Iris pigment epithelial cell (primary cell): ENCODE measurements at places on chromosomes 5 and 9.

DNA sequence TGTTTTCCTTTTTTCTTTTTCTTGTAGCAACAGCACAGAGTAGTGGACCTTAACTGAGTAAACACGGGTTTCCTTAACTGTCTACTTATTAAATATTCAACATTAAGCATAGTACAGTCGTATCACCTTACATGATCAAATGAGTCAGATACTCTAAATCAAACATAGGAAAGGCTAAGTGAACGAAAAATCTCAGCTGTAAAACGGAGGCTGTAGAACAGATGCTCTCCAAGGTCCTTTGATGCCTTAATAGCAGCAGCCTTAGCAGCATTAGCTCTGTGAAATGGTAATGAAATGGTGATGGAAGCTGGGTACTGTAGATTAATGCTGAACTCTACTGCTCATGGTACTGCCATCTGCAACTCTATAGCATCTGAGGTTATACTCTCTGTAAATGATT is 1433.3 kb upstream of the C9orf72 start:
- DNase-seq, result no peak

DNA sequence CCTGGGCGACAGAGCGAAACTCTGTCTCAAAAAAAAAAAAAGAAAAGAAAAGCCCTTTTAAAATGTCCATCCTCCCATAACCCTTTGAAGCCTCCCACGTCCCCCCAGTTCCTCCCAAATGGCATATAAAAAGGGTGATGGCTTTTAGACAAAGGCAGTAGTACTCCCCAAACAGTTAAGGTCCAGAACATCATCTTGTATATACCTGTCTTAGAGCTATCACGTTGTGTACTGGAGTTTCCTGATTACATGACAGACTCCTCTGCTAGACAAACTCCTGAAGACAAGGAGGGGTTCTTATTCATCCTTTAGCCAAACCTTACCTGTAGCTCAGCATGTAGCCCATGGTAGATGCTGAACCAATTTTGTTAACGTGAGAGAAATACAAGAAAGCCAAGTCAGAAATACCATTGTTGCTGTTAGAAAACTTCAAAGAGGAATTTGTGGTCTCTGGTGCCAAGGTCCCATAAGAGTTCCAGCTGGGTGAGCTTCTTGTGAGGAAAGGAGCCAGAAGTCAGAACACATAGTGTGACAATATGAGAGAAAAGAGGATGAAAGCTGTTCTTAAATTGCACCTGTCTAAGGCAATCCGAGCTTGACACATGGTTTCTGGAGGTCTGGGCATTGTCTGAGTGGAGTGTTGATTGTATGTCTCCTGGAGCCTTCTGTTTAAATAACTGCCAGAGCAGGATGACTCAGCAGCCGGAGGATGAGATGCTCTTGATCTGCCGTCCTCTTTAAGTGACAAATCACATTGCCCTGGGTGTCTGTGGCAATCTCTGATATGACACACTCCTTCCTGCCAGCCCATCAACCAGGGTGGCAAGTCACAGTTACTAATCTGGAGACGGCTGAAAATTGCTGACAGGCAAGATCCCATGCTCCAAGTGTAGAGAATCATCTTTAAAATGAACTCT is 69.1 kb downstream of the ARRDC3 start:
- DNase-seq, result peak; percentile 96

DNA sequence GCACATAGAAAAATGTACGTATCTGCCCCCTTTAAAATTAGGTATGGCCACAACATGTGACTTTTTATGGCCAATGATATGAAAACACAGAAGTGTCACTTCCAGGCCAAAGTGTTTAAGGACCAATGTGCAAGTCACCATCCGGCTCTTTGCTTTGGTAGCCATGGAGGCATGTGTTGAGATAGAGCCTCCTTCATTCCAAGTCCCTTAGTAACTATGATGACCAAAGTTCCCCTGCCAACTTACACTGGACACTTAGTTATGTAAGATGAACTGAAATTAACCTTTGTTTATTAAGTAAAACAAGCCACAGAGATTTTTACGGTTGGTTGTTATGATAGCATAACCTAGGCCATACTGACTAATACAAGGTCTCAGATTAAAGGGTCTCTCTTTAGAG is 51.0 kb downstream of the FBN2 start:
- peak; percentile 61 for DNase-seq

DNA sequence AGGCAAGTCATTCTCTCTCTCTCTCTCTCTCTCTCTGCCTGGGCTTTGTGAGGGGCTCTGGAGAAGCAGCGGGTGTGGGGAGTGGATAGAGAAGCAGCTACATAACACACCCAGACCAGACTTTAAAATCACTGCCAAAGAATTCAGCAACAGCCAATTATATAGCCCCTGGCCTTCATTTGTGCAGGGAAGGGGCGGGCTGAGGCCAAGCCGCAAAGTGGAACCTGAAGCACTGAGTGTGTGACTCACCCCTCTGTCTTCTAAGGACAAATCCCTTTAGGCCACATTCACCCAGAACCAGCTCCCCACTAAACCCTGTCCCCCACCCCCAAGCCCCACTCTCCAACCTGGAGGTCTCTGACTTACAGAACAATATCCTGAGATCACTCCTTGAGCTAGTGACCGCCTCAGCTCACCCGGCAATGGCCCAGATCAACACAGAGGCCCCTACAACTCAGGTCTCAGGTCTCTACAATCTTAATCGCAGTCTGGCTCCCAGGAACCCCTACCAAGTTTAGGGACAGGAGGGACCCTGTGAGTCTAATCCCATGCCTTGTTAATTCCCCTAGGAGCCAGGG is 6.0 kb downstream of the B4GALT1 start:
- DNase-seq, result peak; percentile 99

GRCh38 chr9:1248743-1249142 is 198.6 kb downstream of the DMRT2 start:
- DNase-seq, result no peak

DNA sequence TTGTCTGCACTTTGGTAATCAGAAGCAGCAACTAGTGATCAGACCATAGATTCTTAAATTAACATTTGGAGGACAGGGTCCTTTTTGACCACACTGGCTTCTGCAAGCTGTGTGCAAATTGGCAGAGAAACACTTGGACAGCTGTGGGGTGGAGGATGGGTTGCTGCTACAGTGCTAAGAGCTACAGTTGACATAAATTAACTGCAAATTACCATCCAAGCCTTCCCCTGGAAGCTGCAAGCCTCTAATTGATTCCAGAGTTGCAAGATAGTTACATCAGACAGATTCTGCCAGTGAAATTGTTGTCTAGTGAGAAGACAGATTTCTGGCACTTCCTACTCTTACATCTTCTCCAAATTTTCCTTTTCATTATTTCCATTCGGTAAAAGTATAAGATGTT is 517.7 kb downstream of the DIRAS2 start:
- DNase-seq, result no peak

DNA sequence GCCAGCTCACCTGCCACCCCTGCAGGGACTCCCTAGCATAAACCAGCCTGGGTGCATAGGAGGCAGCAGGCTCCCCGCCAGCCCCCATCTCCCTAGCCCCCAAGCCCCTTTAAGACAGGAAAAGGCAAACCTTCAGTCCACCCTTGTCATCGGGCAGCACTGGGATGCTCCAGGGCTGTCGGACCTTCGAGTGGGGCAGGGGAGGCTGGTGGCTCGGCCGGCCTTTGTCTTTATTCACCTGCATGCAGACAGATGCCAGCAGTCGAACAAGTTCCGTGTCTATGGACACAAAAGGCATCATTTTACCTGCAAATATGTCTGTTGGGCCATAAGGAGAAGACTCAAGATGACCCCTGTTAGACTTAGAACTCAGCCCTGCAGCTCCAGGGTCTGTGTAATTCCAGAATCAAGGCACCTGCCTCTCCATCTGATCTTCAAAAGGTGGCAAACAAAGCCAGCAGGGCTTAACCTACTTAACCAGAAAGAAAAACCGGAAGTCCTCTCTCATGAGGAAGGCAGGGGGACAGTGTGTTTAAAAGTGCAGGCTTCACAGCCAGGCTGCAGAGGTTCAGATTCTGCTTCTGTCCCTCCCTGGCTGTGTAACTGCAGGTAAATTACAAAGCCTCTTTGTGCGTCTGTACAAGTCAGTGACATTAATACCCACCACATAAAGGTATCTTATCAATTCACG is 16.2 kb downstream of the ANKS6 start:
- DNase-seq, result no peak

GRCh38 chr9:12915366-12915954 is 140.6 kb downstream of the LURAP1L start:
- DNase-seq, result no peak

DNA sequence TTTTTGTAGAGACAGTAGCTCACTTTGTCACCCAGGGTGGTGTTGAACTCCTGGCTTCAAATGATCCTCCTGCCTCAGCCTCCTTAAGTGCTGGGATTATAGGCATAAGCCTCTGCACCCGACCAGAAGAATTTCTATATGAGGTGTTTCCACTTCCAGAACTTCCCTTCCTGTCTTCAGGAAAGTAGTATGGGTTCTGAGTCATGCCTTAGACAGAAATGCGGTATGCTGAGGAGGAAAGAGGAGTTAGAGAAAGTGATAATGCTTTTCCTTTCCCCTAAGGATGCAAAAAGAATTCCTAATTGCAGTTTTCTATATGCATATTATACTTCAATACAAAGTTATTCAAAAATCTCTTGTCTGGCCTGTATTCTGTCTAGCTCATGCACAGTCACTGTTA is 16.4 kb upstream of the ADAMTSL1 start:
- no peak for DNase-seq

GRCh38 chr5:32020271-32020670 is 153.8 kb downstream of the GOLPH3 start:
- no peak for DNase-seq

- no peak for DNase-seq
These were observed 138.9 kb downstream of the SPATA31D1 start for GRCh38 chr9:82127465-82127864.

DNA sequence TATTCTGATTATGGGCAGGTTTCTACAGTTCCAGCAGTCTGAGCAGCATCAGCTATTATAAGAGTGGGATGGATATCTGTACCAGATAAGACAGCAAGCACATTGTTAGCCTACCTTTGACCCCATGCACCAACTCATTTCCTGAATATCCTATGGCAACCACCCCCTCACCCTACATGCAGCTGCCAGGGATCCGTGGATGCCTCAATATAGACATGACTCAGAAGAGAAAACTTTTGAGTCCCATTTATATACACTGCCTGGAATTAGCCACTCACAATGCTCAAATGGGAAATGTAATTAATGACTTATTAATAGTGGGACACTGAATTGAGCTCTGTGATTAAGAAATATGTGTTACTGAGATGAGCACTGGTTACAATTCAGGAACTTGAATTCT is 124.4 kb downstream of the SSBP2 start:
- peak; percentile 89 for DNase-seq

GRCh38 chr5:146005723-146006122 is 69.3 kb downstream of the SH3RF2 start:
- DNase-seq, result no peak

DNA sequence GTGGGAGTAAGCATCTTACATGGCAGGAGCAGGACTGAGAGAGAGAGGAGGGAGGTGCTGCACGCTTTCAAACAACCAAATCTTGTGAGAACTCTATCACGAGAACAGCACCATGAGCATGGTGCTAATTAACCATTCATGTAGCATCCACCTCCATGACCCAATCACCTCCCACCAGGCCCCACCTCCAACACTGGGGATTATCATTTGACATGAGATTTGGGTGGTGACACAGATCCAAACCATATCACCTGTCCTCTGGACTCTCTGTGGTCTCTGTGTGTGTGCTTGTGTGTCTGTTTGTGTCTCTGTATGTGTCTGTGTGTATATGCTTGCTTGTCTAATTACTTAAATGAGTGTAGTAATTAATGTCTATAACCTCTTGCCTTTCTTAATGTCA is 31.1 kb downstream of the SEC61B start:
- DNase-seq, result no peak

DNA sequence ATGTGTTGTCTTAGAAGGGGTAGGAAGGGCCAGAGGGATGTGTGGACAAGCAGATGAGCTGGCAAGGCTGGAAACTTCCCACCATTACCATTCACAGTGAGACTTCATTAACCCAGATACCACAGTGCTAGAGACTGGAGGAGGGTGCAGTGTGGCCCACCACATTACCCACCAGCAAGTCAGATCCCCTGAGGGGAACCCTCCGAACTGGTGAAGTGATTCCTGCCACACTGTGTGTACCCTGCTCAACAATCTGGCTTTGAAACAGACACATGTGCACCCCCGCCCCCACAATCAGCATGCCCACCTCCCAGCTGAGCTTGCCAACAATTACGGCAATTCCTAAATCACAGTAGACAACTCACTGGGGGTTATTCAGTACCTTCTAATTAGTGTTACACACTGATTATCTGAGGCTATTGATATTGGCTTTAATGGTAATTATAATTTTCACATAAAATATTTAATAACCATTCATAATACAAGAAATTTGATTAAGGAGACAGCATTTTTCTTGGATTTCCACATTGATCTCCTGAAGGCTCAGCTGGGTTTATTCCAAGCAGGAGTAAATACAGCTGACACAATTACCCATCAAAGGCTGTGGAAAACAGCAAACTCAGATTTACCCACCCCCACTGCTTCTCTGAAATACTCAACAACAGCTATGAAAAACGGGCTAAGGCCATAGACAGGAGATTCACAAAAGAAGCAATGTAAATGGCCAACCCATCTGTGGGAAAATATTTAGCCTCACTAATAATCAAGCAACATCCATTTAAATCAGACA is 169.3 kb upstream of the FSTL4 start:
- no peak for DNase-seq

- DNase-seq, result no peak
These were observed 44.1 kb upstream of the STXBP1 start for GRCh38 chr9:127567730-127568617.

- peak; percentile 47 for DNase-seq
These were observed 831 bp downstream of the KLHL3 start for GRCh38 chr5:137734962-137735554.

GRCh38 chr9:93260263-93261066 is 76.5 kb downstream of the WNK2 start:
- DNase-seq, result no peak

GRCh38 chr5:148810823-148811222 is 15.6 kb upstream of the ADRB2 start:
- DNase-seq, result no peak

GRCh38 chr9:89801742-89802670 is 197.2 kb downstream of the GADD45G start:
- DNase-seq, result no peak

- DNase-seq, result peak; percentile 71
These were observed 12.7 kb upstream of the TDRD7 start for GRCh38 chr9:97398999-97399758.

- DNase-seq, result no peak
These were observed 23.1 kb upstream of the SHB start for GRCh38 chr9:38092200-38092524.

GRCh38 chr9:81822967-81823366 is 105.3 kb upstream of the SPATA31D4 start:
- no peak for DNase-seq

DNA sequence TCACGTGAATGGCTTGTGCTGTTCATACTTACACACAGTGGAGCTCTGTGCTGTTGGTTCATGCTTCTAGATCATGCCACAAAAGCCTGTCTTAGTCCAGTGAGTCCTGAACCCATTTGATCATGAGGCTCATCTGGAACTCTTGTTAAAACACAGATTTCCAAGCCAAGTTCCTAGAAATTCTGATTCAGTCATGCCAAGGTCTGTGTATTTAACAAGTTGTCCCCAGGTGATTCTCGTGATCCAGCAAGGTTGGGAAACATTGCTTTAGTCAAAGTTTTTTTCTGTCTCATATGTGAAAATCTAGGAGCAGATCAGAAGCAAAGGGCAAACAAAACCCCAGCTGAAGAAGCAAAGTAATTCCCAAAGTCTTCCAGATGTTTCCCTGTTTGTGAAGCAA is 112.5 kb upstream of the GAS1 start:
- no peak for DNase-seq

- DNase-seq, result no peak
These were observed 51.7 kb downstream of the RXRA start for GRCh38 chr9:134377976-134378375.

- DNase-seq, result no peak
These were observed 1534.7 kb downstream of the EFNA5 start for GRCh38 chr5:106136061-106136460.
